ENCODE measurements at places on chromosomes 5 and 9. TPM values are rescaled to one million over a fixed set of nuclear protein-coding genes. Genes with fewer than 3 reads are reported as not detected.

ELAVL2 gene
- 0.07 TPM for polyA plus RNA-seq

AFF4 gene
- 15.6 TPM for polyA plus RNA-seq

HRH2 gene
- polyA plus RNA-seq: 5.2 TPM

BHMT2 gene
- 1.0 TPM for polyA plus RNA-seq

KLHL9 gene
- 14.4 TPM for polyA plus RNA-seq

ANKRD33B gene
- polyA plus RNA-seq: 4.5 TPM

DNA sequence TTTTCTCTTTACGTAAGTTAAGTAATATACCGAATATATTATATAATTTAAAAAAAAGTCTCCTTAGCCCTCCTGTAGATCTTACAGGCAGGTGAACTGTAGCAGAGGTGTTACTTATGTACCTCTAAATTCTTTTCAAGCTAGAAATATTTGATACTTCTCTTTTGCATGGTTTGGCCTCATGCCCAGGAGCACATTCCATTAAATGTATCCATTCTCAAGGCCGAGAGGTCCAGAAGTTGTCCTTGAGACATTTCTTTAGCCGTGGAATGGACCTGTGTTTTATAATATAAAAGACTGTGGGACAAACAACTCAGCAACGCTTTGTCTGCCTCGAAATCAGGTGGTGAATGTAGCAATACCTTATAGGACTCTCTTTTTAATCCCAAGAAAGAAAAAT is 184.5 kb downstream of the TRIO start:
- no peak overlapping the region for H3K4me3 ChIP-seq
- no peak overlapping the region for H3K27ac ChIP-seq
- H3K4me1 ChIP-seq: no peaks in the 10 kb centered on the region
- peaks cover 7% of the 10 kb centered on the region for H3K36me3 ChIP-seq

DNA sequence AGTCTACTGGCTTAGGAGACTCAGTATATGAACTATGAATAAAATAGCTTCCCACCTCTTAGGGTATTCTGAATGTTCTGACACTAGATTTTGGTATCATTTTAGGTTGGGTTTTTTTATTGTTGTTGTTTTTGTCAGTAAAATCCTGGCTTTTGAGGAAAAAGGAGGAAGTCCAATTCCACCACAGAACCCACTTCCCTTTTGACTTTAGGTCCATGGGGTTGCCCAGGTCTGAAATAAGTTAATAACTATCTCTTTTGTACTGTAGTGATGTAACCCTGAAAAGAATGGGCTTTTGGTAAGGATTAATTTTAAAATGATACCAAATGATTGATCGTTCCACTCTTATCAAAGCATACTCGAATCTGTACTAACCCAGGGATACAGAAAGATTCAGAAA is 29.1 kb upstream of the IL12B start:
- H3K27me3 ChIP-seq: no peaks in the 10 kb centered on the region
- no peaks in the 10 kb centered on the region for H3K36me3 ChIP-seq

DNA sequence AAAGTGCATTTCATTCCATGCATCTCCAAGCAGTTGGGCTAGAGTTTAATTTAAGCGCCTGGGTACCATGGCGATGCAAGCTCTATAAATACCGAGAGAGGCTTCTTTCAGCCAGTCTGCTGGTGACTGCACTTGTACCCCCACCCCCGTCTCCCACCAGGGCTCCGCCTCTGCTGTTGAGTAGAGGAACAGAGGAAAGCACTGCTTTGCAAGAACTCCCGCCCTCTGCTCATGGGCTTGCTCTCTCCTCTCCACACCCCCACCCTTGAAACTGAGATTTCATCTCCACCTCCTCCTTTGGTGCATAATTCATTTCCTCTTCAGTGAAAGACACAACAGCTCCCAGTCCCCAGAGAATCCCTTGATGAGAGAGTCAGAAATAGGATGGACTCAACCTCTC is 5.1 kb upstream of the WWC1 start:
- peaks cover 8% of the 10 kb centered on the region for H3K27me3 ChIP-seq
- DNase-seq: no peak
- no peak overlapping the region for H3K27ac ChIP-seq
- H3K4me1 ChIP-seq: no peaks in the 10 kb centered on the region
- H3K4me3 ChIP-seq: no peak overlapping the region
- no peaks in the 10 kb centered on the region for H3K36me3 ChIP-seq

DNA sequence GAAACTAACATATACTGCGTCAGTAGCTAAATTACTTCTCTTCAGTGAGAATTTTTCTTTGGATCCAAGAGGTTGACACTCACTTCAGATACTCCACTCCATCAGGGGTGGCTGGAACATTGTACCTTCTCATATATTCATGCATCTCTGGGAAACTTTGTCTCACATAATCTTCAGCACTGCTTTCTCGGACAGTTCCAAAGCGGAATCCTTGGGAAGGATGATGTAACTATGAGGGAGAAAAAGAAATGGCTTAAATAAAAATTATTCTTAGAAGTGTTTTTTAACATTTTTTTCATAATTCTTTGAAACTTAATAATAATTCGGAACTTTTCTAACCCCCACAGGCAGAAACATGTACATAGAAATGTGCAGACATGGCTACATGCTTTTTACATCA is 33.4 kb upstream of the PPP3R2 start:
- no peak for DNase-seq
- no peaks in the 10 kb centered on the region for H3K4me1 ChIP-seq
- H3K4me3 ChIP-seq: no peak overlapping the region
- H3K36me3 ChIP-seq: no peaks in the 10 kb centered on the region
- H3K27me3 ChIP-seq: no peaks in the 10 kb centered on the region

- H3K27ac ChIP-seq: no peak overlapping the region
- no peaks in the 10 kb centered on the region for H3K36me3 ChIP-seq
- DNase-seq: no peak
- H3K4me1 ChIP-seq: peaks cover 3% of the 10 kb centered on the region
- H3K4me3 ChIP-seq: no peak overlapping the region
These were observed 256.1 kb upstream of the ANKRD55 start for GRCh38 chr5:56489272-56489671.

GRCh38 chr5:142296914-142297417 is 27.9 kb downstream of the SPRY4 start:
- no peak overlapping the region for H3K27ac ChIP-seq
- H3K4me3 ChIP-seq: no peak overlapping the region
- no peak for DNase-seq
- peaks cover 3% of the 10 kb centered on the region for H3K27me3 ChIP-seq

- no peaks in the 10 kb centered on the region for H3K36me3 ChIP-seq
- no peaks in the 10 kb centered on the region for H3K4me1 ChIP-seq
- H3K27ac ChIP-seq: no peak overlapping the region
- H3K4me3 ChIP-seq: no peak overlapping the region
- H3K27me3 ChIP-seq: no peaks in the 10 kb centered on the region
These were observed 477.7 kb upstream of the C9orf72 start for GRCh38 chr9:28050941-28051340.

DNA sequence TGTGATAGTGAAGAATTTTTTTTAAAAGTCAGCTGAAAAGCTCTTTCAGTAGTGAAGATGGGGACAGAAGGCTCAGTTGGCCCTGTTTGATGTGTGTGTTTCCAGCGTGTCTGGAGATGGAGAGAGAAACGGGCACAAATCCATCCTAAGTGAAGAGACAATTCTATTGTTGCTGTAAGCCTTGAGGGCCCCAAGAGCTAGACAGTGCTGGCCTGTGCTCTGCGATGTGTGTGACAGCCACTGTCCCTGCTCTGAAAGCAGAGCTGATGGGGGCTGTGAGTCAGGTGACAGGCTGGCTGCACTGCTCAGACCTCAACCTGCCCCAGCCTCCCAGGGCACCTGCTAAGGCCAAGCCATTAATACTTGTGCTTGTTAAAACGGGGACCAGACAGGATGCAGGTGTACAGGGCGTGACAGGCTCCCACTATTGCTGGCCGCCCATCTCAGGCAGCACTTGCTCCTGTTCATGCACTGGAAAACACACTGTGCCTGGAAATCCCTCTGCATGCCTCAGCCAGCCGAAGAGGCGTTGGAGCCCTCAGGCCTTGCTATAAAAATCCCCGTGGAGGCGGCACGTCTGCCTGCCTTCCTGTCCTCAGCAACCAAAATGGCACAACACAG is 44.6 kb upstream of the SEMA4D start:
- no peak for DNase-seq
- H3K4me1 ChIP-seq: peaks cover 54% of the 10 kb centered on the region
- H3K36me3 ChIP-seq: no peaks in the 10 kb centered on the region
- no peaks in the 10 kb centered on the region for H3K27me3 ChIP-seq
- H3K4me3 ChIP-seq: no peak overlapping the region
- no peak overlapping the region for H3K27ac ChIP-seq

DNA sequence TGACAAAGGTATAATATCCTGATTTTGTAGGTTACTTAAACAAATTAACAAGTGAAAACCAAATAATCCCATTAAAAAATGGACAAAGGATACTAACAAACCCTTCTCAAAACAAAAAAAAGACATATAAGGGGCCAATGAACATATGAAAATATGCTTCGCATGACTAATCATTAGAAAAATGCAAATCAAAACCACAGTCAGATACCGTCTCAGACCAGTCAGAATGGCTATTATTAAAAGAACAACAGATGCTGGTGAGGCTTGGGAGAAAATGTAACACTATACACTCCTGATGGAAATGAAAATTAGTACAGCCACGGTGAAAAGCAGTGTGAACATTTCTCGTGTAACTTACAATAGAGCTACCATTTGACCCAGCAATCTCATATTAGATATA is 1542.2 kb upstream of the CDH9 start:
- H3K27me3 ChIP-seq: no peaks in the 10 kb centered on the region
- H3K36me3 ChIP-seq: no peaks in the 10 kb centered on the region
- H3K27ac ChIP-seq: no peak overlapping the region
- no peak for DNase-seq

- no peak for DNase-seq
- H3K36me3 ChIP-seq: no peaks in the 10 kb centered on the region
- no peaks in the 10 kb centered on the region for H3K4me1 ChIP-seq
- H3K27me3 ChIP-seq: no peaks in the 10 kb centered on the region
These were observed 989.8 kb downstream of the TLE4 start for GRCh38 chr9:80561526-80561925.

GRCh38 chr9:135914921-135915320 is 7.6 kb upstream of the CAMSAP1 start:
- H3K4me1 ChIP-seq: no peaks in the 10 kb centered on the region
- H3K36me3 ChIP-seq: peaks cover 30% of the 10 kb centered on the region
- no peak for DNase-seq
- H3K27ac ChIP-seq: no peak overlapping the region
- H3K27me3 ChIP-seq: no peaks in the 10 kb centered on the region

- H3K4me3 ChIP-seq: no peak overlapping the region
- H3K4me1 ChIP-seq: no peaks in the 10 kb centered on the region
- H3K27ac ChIP-seq: no peak overlapping the region
- DNase-seq: no peak
- H3K27me3 ChIP-seq: no peaks in the 10 kb centered on the region
These were observed 549.1 kb downstream of the MTRR start for GRCh38 chr5:8418049-8418426.
